ENCODE measurements at places on chromosomes 3 and 15. TPM values are rescaled to one million over a fixed set of nuclear protein-coding genes. Genes with fewer than 3 reads are reported as not detected.

Gene SEMA3B
- 71.0 TPM for polyA plus RNA-seq

- DNase-seq = no peak
These were observed 2.5 kb downstream of the PLAAT1 start for GRCh38 chr3:193243571-193243970.

Gene IMPG2
- 0.46 TPM for polyA plus RNA-seq

- DNase-seq = no peak
These were observed 34.1 kb downstream of the TPM1 start for GRCh38 chr15:63076714-63077046.

Gene SNAP23
- polyA plus RNA-seq = 112 TPM

Measured in left renal cortex interstitium (tissue), 4 donors.